HT1080 (cell line): ENCODE measurements at places on chromosomes 12 and 14. TPM values are rescaled to one million over a fixed set of nuclear protein-coding genes. Genes with fewer than 3 reads are reported as not detected.
A peak's percentile ranks its signal among the peaks of the same experiment; 100 is the strongest.

Gene CIROP
- not detected in 2 replicates for total RNA-seq

Gene PTGR2
- total RNA-seq = 1.6 and 4.3 TPM in 2 replicates

DNA sequence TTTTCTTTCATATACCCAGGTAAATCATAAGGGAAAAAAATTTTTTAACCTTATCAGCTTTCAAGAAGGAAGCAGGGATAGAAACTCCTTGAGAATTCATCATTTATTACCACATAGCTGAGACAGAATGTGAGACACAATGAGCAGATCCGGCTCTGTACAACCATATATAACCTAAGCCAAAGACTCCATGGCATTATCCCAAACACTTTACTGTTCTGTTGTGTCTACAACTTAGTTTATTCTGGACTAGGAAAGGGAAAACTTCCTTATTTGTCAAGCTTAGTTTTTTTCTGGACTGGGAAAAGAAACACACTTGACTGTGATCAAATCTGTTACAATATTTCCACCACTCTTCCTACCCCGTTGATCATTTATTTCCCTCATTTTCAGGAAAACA is 38.3 kb upstream of the CATSPERB start:
- no peak for DNase-seq

GRCh38 chr14:75023108-75023507 is 20.4 kb downstream of the EIF2B2 start:
- no peak for DNase-seq

DNA sequence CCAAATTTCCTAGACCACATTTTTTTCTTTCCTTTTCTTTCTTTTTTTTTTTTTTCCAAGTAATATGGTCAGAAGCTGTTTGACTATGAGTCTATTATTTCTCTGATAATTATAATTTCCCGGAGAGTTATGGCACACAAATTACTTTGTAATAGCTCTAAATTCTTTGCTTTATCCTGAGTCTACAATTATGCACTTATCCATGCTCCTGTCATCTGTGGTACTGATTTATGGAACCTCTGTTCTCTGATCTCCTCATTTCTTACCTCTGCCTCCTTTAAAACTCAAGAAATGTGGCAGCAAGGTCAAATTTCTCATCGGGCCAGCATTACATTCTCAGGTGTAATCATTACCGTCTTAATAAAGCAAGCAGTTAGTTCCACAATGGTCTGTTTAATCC is 282.1 kb downstream of the PAWR start:
- no peak for DNase-seq

DNA sequence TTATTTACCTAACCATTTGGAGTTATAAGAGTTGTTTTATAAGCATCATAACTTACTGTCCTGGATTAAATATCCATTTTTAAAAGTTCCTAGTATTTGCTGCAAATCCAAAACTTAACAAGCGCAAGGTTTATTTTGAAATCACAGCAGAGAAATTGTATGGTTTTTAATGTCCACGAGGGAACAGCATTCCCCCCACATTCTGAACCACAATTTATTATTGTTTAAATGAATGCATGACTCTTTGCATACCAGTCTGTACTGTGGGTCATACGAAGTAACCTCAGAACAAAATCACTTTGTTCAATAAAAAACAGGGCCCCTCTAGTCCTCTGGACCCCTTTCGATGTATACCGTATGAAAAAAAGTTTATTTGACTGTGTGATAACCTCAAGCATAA is 75.9 kb downstream of the DACT1 start:
- no peak for DNase-seq

- peak; percentile 79 for DNase-seq
These were observed at the start of gene BCAT1 for GRCh38 chr12:24948757-24949722. Gene BCAT1 (minus strand): TSS chr12:24949101. CDS start chr12:24948932, 169 bp downstream.

DNA sequence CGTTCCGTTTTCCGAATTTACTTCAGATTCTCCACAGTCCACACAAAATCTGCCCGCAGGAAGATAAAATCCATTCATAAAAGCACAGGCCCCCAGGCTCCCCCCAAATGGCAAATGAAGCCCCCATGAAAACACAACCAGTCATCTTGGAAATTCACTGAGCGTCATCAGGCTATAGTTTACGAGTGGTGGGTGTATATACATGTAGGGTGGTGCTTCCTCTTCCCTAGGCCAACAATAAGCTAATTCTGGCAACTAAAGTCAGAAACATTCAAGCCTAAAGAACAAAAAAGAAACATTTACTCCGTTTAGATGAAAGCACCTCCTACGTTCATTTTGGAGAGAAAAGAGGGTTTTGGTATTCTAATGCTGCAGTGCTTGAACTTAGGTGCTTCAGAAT is 5.8 kb downstream of the GPR68 start:
- no peak for DNase-seq

- DNase-seq = no peak
These were observed 45.6 kb downstream of the RNFT2 start for GRCh38 chr12:116783525-116784237.
